ENCODE measurements at places on chromosomes 7 and 10.

DNA sequence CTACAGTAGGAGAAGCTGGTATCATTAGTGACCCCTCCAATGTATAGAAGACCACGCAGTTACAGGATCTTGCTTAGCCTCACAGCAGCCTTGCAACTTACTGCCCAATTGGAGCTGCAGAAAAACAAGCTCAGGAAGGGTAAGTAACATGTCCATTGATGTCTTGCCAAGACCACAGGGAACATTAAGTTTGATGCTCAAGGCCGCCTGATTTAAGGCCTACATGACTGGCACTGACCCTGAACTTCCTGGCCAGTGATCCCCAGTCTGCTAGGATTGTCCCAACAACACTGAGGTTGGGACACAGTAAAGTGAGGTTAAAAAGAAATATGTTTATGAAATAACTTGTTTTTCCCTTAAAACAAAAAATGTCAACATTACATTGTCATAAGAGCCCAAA, 6.8 kb upstream of the GDF2 start:
- no peak for DNase-seq
- no peak overlapping the region for H3K4me3 ChIP-seq
- no peak overlapping the region for H3K27ac ChIP-seq
- no peaks in the 10 kb centered on the region for H3K36me3 ChIP-seq
- peaks cover 3% of the 10 kb centered on the region for H3K4me1 ChIP-seq
- H3K27me3 ChIP-seq = peaks cover 47% of the 10 kb centered on the region

- no peaks in the 10 kb centered on the region for H3K36me3 ChIP-seq
- no peak overlapping the region for H3K27ac ChIP-seq
- peaks cover 34% of the 10 kb centered on the region for H3K27me3 ChIP-seq
- H3K4me3 ChIP-seq = no peak overlapping the region
- H3K4me1 ChIP-seq = no peaks in the 10 kb centered on the region
These were observed 265.8 kb upstream of the TAC1 start for GRCh38 chr7:97466071-97466470.

GRCh38 chr7:123360631-123361030, 160.9 kb upstream of the SLC13A1 start:
- H3K4me3 ChIP-seq = no peak overlapping the region
- DNase-seq = no peak
- H3K4me1 ChIP-seq = peaks cover 9% of the 10 kb centered on the region

DNA sequence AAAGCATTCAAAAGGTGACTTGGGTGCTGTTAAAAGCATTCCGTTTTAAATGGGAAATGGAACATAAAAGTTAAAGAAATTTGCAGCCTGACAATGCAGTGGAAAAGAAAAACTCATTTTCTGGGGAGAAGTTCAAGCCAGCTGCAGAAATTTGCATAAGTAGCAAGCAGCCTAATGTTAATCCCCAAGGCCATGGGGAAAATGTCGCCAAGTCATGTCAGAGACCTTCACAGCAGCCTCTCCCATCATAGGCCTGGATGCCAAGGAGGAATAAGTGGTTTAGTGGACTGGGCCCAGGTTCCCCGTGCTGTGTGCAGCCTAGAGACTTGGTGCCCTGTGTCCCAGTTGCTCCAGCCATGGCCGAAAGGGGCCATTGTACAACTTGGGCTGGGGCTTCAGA, 154.2 kb downstream of the PKD1L1 start:
- peaks cover 4% of the 10 kb centered on the region for H3K36me3 ChIP-seq
- H3K27me3 ChIP-seq = no peaks in the 10 kb centered on the region
- peaks cover 25% of the 10 kb centered on the region for H3K4me1 ChIP-seq
- DNase-seq = no peak
- H3K27ac ChIP-seq = no peak overlapping the region

GRCh38 chr7:12738665-12739064, 51.2 kb downstream of the ARL4A start:
- no peak for DNase-seq
- no peaks in the 10 kb centered on the region for H3K36me3 ChIP-seq
- H3K27ac ChIP-seq = no peak overlapping the region
- H3K27me3 ChIP-seq = no peaks in the 10 kb centered on the region

- H3K27me3 ChIP-seq = peaks cover 16% of the 10 kb centered on the region
- no peak overlapping the region for H3K4me3 ChIP-seq
- no peaks in the 10 kb centered on the region for H3K4me1 ChIP-seq
- DNase-seq = no peak
- no peaks in the 10 kb centered on the region for H3K36me3 ChIP-seq
- H3K27ac ChIP-seq = no peak overlapping the region
These were observed 95.8 kb downstream of the PARP12 start for GRCh38 chr7:139966949-139967348.

GRCh38 chr10:86730227-86730626, 26.2 kb upstream of the BMPR1A start:
- DNase-seq = no peak
- no peak overlapping the region for H3K4me3 ChIP-seq
- no peaks in the 10 kb centered on the region for H3K36me3 ChIP-seq

- no peak overlapping the region for H3K4me3 ChIP-seq
- no peak overlapping the region for H3K27ac ChIP-seq
- H3K4me1 ChIP-seq = no peaks in the 10 kb centered on the region
- no peaks in the 10 kb centered on the region for H3K36me3 ChIP-seq
- DNase-seq = no peak
- peaks cover 25% of the 10 kb centered on the region for H3K27me3 ChIP-seq
These were observed 290.1 kb upstream of the COBL start for GRCh38 chr7:51606601-51607154.

DNA sequence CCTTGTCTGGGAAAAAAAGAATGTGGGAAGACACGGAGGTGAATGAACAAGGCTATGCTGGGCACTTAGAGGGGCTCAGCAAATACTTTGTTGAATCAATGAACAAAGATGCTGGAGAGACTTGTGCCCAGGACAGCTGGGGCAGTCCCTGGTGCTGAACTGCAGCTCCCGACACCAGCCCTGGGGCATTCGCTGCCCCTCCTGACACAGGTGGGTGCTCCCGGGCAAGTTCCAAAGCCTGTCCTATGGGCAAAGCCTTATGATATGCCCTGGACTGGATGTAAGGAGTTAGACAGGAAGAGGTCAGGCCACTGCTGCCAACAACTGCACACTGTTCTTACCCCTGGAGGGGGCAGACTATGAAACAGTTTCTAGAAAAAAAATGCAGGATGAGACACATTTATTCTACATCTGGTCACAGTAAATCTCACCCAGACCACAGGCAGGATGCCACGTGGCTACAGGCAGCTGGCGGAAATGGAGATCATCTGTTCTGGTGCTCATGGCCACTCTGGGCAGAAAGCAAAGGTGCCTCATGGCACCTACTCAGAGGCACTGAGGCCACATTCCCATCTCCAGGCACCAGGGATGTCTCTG, 21.9 kb upstream of the FRAT2 start:
- H3K36me3 ChIP-seq = peaks cover 18% of the 10 kb centered on the region
- DNase-seq = no peak
- H3K4me3 ChIP-seq = no peak overlapping the region

DNA sequence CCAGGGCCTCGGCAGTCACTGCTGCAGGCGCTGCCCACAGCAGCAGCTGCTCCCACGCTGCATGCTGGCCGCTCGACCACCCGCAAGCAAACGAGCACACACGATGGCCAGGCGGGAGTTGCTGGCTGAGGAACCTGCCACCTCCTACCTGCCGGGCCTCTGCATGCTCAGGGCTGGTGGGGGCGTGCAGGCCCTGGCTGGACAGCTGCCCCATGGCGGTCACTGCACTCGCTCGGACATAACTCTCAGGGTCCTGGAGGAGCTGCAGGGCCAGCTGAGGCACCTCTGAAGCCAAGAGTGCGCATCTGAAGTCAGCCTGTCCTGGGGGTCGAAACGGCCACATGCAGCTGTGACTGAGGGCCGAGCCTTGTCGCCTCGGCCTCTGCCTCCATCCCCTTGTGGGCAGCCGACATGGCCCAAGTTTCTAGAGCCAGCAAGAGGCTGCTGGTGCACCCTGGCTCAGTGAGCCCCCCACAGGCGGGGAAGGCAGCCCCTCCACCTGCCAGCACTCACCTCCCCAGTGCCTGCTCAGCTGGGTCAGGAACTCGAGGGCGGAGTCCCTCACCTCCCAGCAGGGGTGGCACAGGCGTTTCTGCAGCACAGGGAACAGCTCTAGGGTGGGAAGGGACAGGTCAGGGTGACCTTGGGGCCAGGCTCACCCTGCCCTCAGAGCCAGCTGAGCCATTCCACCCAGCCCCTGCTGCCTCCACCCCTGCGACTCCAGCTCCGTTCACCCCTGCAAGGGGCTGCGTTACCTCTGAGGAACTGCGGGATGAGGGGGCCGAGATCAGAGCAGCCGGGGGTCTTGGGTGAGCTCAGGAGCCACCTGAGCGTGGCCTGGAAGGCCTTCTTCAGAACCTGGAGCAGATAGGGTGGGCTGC, 16.1 kb downstream of the BRAT1 start:
- H3K4me1 ChIP-seq = no peaks in the 10 kb centered on the region
- no peaks in the 10 kb centered on the region for H3K27me3 ChIP-seq
- H3K36me3 ChIP-seq = peaks cover 2% of the 10 kb centered on the region

GRCh38 chr10:6409971-6410643, 170.0 kb downstream of the PRKCQ start:
- H3K27ac ChIP-seq = peak overlapping the region; percentile 15
- DNase-seq = no peak
- peaks cover 17% of the 10 kb centered on the region for H3K27me3 ChIP-seq
- no peaks in the 10 kb centered on the region for H3K36me3 ChIP-seq
- no peak overlapping the region for H3K4me3 ChIP-seq

DNA sequence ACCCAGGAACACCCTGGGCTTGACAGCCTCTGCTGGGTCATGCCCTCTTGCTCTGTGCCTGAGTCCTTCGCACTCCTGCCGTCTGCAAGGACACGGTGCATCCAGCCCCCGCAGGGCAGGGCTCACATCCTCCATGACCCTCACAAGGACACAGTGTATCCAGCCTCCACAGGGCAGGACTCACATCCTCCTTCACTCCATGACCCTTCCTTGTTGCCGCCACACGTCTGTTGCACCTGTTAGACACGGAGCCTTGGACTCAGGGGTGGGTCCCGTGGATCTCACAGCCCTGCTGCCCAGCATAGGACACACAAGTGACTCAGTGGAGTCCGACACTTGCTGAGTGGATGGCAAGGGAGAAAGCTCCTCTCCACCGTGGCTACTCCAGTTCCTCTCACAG, 500.8 kb downstream of the DNAJB6 start:
- no peak overlapping the region for H3K27ac ChIP-seq
- H3K4me3 ChIP-seq = no peak overlapping the region
- H3K36me3 ChIP-seq = no peaks in the 10 kb centered on the region
- DNase-seq = no peak

GRCh38 chr7:105920766-105921165, 42.3 kb upstream of the CDHR3 start:
- H3K27ac ChIP-seq = no peak overlapping the region
- peaks cover 12% of the 10 kb centered on the region for H3K36me3 ChIP-seq
- no peaks in the 10 kb centered on the region for H3K4me1 ChIP-seq
- DNase-seq = no peak

- no peak overlapping the region for H3K27ac ChIP-seq
- H3K4me3 ChIP-seq = no peak overlapping the region
- H3K27me3 ChIP-seq = no peaks in the 10 kb centered on the region
- no peak for DNase-seq
- no peaks in the 10 kb centered on the region for H3K4me1 ChIP-seq
These were observed 32.4 kb downstream of the NKX6-2 start for GRCh38 chr10:132753596-132753995.

DNA sequence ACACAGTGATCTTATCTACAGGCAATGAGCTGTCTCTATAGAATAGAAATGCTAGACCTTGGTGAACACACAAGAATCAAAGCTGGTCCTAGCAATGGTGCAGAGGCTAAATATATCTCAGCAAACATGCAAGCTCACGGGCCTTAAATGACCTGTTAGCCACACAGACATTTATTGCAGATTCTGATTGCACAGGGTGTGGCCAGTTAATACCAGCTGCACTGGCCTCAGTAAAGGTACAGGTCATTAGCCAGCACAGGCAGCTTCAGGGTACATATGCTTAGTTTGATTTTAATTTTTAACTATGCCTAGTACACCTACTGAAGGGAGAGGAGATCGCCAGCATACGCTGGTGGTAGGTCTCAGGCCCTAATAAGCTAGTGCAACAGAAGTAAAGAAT, 265.4 kb upstream of the DGKB start:
- H3K4me3 ChIP-seq = no peak overlapping the region
- DNase-seq = no peak
- no peaks in the 10 kb centered on the region for H3K27me3 ChIP-seq
- H3K27ac ChIP-seq = no peak overlapping the region

DNA sequence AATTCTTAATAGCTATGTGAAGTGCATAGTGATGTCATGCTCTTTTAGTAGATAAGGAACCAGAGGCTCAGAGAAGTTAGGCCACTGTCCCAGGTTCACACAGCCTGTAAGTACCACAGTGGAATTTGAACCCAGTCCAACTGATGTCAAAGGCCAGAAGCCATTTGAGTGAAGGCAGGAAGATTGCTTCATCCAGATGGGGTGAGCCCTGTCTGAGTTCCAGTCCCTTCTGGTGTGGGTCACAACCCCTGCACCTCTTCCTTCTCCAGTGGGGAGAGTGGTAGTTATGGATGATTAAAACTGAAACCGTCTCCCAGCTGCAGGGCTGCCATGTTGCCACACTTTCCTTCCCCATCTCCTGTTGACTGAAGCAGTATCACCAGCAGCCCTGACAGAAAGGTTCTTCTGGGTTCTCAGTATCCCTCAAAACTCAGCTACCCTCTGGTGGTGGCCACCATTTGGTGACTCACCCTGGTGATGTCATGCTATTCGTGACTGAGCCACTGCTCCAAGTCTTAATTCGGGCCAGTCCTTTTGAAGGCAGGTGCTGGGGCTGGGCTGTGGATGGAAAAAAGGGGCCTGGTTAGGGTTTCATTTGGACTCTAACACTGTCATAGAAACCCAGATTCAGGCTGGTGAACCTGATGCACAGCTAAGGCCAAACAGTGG, 1.5 kb upstream of the C10orf95 start:
- no peak for DNase-seq
- H3K36me3 ChIP-seq = peaks cover 7% of the 10 kb centered on the region
- H3K4me1 ChIP-seq = peaks cover 17% of the 10 kb centered on the region
- no peaks in the 10 kb centered on the region for H3K27me3 ChIP-seq
- no peak overlapping the region for H3K27ac ChIP-seq

DNA sequence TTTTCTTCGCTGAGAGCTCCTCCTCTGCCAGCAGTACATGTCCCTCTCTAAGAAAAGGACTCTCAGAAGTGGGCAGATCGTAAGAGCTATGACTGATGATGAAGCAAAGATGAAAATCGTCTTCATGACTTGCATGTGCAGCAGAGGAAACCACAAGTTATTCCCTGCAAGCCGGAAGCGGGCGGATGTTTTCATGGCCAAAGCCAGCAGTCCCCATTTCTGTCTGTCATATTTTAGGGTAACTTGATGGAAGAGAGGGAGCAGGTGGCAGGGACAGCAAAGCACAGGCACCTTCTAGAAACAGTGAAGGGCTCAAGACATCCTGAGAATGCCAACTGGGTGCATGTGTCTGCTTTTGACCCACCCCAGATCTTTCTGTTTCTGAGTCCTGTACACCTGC, 19.9 kb downstream of the KLF6 start:
- no peaks in the 10 kb centered on the region for H3K36me3 ChIP-seq
- H3K27ac ChIP-seq = no peak overlapping the region
- H3K4me3 ChIP-seq = no peak overlapping the region
- DNase-seq = no peak
- peaks cover 2% of the 10 kb centered on the region for H3K27me3 ChIP-seq
- peaks cover 16% of the 10 kb centered on the region for H3K4me1 ChIP-seq

- H3K27ac ChIP-seq = no peak overlapping the region
- H3K4me3 ChIP-seq = no peak overlapping the region
- H3K4me1 ChIP-seq = no peaks in the 10 kb centered on the region
- no peaks in the 10 kb centered on the region for H3K36me3 ChIP-seq
These were observed 26.6 kb upstream of the LMTK2 start for GRCh38 chr7:98079891-98080648.

Measured in mesothelial cell of epicardium (in vitro differentiated cells).